IMR-90 (cell line): ENCODE measurements at places on chromosomes 5 and 9. TPM values are rescaled to one million over a fixed set of nuclear protein-coding genes. Genes with fewer than 3 reads are reported as not detected.

- DNase-seq, result no peak
Observed at GRCh38 chr9:114928136-114928535, 2.3 kb downstream of the TNFSF8 start.

DNA sequence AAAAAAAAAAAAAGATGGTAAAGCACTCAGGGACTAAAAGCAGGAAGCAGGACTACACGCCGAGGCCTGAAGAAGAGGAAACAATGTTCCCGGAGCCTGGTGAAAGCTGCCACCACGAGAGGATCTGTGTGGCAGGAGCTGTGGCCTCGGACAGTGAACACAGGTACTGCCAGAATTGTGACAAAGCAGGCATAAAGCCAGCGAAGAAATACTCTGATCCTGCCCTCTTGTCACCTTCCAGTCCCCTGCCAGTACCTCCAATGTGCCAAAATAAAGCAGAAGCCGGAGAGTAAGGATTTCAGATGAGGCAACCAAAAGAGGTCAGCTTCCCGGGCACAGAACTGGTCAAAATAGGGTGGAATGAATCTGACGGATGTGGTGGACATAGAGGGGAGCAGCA, 211.5 kb upstream of the TARS1 start:
- DNase-seq, result no peak

GRCh38 chr9:133918111-133918813, 73.9 kb downstream of the VAV2 start:
- DNase-seq, result peak; percentile 18

DNA sequence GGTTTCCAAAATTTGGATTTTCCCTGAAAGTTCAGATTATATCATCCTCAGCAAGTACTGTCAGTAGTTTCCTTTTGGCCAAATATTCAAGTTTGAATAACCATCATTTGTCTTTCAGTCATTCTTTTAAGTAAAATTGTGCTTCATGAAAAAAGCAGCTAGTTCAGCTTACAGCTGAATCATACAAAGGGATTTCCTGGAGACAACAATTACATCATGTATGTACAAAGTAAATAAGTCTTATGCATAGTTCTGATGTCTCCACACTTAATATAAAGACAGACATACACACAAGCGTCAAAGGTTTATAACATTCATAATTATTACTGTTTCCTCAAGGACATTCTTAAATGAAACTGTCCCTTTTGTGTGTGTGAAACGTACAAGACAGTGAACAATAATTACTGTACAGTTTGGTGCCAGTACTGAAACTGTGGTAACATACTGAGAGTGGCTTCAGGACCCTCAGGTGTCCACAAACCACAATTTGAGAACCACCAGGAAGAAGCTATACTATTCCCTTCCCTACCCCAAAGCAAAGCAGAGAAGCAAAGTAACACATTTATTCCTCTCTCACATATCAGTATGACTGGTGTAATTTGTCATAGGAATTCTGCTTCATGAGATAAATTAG, 746.6 kb downstream of the TAF11L14 start:
- no peak for DNase-seq

TSSK1B gene
- under 0.01 and 0.18 TPM in 2 replicates for total RNA-seq

GRCh38 chr5:26329562-26330189, 708.7 kb downstream of the CDH9 start:
- no peak for DNase-seq

DNA sequence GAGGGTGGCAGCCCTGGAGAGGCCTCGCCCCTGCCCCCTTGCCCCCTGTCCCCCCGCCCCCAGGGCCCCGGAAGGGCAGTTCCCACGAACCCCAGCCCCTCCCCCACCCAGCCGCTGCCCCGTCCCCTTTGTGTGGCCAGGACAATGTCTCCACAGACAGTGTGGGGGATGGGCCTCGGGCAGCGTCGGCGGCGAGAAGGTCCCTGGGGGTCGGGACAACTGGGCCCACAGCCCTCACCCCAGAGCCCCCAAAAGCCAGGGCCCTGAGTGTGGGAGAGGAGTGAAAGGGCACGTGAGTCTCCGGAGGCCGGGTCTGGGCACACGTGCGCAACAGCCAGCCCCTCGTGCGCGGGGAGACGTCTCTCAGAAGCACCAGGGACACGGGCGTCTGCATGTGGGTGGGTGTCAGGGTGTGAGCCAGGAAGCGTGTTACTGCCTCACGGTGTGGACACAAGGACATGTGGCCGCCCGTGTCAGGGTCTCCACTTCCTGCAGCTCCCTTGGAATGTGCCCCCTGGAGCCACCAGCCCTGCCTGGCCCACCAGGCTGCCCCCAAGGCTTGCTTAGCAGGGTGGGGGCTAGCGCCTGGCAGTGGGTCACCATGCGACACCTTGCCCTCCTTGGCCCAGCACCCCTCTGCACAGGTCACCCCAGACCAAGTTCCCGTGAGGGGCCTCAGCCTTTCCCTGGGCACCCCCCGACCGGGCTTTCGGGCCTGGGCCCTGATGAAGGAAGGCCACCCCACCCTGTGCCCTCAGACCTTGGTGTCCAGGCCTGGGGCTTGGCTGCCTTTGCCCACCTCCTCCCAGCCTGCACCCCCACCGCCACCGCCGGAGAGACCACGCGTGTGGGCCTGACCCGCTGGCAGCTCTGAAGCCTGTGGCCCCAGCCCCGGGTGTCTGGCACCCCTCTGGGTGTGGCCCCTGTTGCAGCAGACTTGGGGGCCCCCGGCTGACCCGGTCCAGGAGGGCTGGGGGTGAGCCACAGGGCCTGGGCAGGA, 12.8 kb upstream of the NRARP start:
- no peak for DNase-seq

SLC36A2 gene
- not detected in 2 replicates for total RNA-seq

GRCh38 chr9:97985058-97985861, 2.1 kb downstream of the ANP32B start:
- DNase-seq, result peak; percentile 11

PDGFRB gene
- total RNA-seq, result 81.9 and 108 TPM in 2 replicates

DNA sequence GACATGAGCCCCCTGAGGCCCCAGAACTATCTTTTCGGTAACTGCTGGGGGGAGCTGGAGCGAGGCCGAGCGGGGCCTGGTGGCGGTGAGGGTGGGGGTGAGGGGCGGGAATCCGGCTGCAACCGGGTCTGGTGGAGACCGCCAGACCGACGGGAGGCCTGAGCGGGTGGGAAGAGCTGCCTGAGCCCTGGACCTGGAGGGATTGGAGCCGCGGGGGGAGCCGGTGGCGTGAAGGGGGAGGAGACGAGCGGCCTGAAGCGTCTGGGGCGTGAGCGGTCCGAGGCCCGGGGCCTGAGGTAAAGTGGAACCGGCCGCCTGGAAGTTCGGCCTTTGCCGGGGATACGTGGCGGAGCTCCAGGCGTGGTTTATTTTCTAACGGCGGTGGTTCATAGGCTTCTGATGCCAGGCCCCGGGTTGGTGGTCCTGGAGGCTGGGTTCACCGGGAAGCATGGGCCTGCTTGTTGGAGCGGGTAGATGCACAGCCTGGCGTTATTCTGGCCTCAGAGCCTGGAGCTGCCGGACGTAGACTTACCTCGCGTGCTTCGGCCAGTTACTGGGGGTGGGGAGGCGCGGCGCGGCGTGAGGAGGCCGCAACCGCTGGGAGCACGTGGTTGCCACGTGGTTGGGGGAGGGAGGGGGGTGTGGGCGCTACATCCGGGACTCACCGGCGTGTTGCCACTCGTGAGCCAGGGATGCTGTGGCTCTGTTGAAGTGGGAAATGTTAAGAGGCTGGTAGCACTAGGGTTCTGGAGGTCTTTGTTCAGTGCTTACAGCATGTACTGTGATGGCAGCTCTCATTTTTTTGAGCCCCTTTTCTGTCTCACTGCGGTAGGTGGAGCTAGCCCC, 544 bp downstream of the NPM1 start:
- peak; percentile 75 for DNase-seq

TAF11L7 gene
- total RNA-seq, result not detected in 2 replicates

- DNase-seq, result no peak
Observed at GRCh38 chr5:9545136-9545991, 511 bp downstream of the SEMA5A start.

DNA sequence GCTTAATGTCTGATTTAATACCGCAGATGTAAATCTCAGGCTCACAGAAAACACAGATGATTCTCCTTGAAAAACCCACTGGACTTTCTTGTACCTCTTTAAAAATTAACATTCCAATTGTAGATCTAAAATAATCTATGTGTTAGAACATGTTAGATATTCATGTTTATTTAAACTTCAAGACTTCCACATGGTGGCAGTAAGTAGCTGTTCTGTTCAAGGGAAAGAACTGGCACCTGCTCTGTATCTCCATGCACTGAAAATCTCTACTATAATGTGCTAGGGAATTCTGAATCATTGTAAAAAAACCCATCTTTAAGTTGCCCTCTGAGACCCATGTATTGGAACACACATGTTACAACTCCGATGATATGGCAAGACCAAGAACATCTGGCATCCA, 366.9 kb downstream of the DMRTA1 start:
- DNase-seq, result peak; percentile 52

- no peak for DNase-seq
Observed at GRCh38 chr5:143113461-143113860, 290.0 kb downstream of the NR3C1 start.

DNA sequence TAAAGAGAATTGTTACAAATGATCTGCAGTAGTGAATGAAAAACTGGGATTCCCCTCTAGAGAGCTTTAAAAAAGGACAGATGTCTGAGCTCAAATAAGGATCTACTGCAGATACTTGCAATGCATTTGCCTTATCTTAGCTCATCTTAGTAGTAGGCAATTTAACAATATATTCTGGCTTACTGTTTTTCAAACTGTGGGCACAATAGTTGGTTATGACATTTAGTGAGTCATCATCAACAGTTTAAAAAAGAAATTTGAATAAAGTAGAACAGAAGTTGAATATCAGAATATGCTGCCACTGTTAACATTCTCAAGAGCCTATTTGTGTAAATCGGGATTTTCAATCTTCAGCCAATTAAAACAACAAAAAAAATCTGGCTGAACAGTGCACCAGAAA, 6.7 kb upstream of the CAST start:
- DNase-seq, result peak; percentile 42

GRCh38 chr5:159987031-159987674, 21.8 kb upstream of the TTC1 start:
- DNase-seq, result peak; percentile 58

PLCXD3 gene
- total RNA-seq, result under 0.01 TPM in 2 replicates

- DNase-seq, result no peak
Observed at GRCh38 chr5:78760770-78761169, 112.2 kb upstream of the LHFPL2 start.

DNA sequence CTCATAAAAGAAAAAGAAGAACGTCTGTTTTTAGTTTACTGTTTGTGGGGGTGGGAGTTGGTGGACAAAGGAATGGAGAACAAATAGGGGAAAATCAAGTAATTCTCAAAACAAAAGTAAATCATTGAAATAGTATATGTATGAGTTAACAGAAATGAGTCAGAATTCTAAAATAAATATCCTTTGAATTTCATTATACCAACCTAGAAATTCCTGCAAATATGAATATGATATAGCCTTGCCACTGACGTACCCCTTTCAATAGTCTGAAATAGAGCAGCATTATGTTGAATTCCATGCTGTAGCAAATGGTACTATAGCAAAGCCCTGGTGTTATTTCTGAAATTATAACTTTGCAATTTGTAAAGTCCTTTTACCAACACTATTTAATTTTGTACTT, 29.6 kb upstream of the DTWD2 start:
- peak; percentile 33 for DNase-seq

GRCh38 chr5:96627792-96628398, 34.3 kb upstream of the CAST start:
- no peak for DNase-seq

DNA sequence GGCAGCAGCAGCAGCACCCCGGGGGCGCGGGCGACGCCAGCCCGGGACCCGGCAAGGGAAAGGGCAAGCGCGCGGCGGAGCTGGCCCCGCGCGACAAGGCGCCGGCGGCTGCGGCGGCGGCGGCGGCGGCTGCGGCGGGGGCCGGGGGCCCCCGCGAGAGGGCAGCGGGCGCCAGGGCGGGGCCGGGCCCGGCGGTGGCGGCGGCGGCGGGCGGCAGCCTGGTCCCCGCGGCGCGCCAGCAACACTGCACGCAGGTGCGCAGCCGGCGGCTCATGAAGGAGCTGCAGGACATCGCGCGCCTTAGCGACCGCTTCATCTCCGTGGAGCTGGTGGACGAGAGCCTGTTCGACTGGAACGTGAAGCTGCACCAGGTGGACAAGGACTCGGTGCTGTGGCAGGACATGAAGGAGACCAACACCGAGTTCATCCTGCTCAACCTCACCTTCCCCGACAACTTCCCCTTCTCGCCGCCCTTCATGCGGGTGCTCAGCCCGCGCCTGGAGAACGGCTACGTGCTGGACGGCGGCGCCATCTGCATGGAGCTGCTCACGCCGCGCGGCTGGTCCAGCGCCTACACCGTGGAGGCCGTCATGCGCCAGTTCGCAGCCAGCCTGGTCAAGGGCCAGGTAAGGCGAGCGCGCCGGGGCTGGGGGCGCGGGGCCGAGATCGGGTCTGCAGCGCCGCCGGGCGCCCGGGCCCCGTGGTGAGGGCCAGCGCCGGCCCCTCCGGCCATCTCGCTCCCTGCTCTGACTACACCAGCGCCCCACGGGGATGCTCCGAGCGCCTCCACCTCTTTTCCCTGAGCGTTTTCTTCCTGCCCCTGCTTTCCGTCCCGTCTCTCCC, at the start of gene UBE2QL1:
TSS of gene UBE2QL1 (plus strand) at position 238 of the 843 bp plus-strand sequence. CDS start at position 273, 35 bp downstream.
- no peak for DNase-seq

KIF12 gene
- total RNA-seq, result not detected in 2 replicates

UTP15 gene
- 28.0 and 31.1 TPM in 2 replicates for total RNA-seq

GRCh38 chr5:118479285-118479684, 509.1 kb downstream of the DTWD2 start:
- DNase-seq, result no peak

PARP8 gene
- total RNA-seq, result 8.2 and 8.6 TPM in 2 replicates

HMGCS1 gene
- 30.6 and 32.8 TPM in 2 replicates for total RNA-seq

FAM151B gene
- 2.8 and 2.9 TPM in 2 replicates for total RNA-seq

SLCO6A1 gene
- total RNA-seq, result not detected in 2 replicates

GRCh38 chr5:78235289-78235688, 59.2 kb downstream of the AP3B1 start:
- peak; percentile 56 for DNase-seq

MACIR gene
- total RNA-seq, result 21.3 and 22.2 TPM in 2 replicates

DNA sequence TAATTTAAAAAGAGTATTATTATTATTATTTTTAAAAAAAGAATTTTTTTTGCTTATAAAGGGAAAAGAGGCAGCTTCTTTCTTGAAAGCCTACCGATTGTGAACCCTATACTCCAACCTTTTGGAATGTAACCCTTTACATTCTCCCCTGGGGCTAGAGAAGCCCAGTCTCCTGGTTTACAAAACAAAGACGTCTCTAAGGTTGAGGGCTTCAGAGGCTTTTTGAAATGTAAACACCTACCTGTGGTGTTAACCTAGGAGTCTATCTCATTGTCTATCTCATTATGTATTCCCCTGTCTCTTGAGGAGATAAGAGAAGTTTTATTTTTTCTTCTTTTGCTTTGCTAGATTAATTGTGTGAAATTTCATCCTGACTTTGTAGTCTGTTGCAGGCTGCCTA, 4.7 kb downstream of the TNFSF8 start:
- DNase-seq, result no peak

- no peak for DNase-seq
Observed at GRCh38 chr9:136538599-136539426, 7.0 kb downstream of the NOTCH1 start.

GRCh38 chr9:96100385-96101300, 201.3 kb downstream of the HSD17B3 start:
- DNase-seq, result no peak

- DNase-seq, result no peak
Observed at GRCh38 chr5:94623011-94623410, 4.5 kb downstream of the SLF1 start.

TEX48 gene
- total RNA-seq, result not detected in 2 replicates

LHX2 gene
- not detected in 2 replicates for total RNA-seq

- no peak for DNase-seq
Observed at GRCh38 chr5:123133438-123134100, 44.5 kb downstream of the PRDM6 start.
